ENCODE measurements at places on chromosomes 13 and 19.
A peak's percentile ranks its signal among the peaks of the same experiment; 100 is the strongest.

- DNase-seq, result peak; percentile 49
These were observed 347.2 kb downstream of the ZNF536 start for GRCh38 chr19:30719189-30719998.

GRCh38 chr13:100106005-100106404 lies 17.1 kb downstream of the PCCA start:
- DNase-seq, result no peak

DNA sequence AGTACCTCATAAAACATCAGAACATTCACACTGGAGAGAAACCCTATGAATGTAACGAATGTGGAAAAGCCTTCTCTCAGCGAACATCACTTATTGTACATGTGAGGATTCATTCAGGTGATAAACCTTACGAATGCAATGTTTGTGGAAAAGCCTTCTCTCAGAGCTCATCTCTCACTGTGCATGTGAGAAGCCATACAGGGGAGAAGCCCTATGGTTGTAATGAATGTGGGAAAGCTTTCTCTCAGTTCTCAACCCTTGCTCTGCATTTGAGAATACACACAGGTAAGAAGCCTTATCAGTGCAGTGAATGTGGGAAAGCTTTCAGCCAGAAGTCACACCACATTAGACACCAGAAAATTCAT lies 22.0 kb downstream of the ZNF146 start:
- no peak for DNase-seq

- peak; percentile 94 for DNase-seq
These were observed 10.3 kb downstream of the GJB6 start for GRCh38 chr13:20221772-20222171.

DNA sequence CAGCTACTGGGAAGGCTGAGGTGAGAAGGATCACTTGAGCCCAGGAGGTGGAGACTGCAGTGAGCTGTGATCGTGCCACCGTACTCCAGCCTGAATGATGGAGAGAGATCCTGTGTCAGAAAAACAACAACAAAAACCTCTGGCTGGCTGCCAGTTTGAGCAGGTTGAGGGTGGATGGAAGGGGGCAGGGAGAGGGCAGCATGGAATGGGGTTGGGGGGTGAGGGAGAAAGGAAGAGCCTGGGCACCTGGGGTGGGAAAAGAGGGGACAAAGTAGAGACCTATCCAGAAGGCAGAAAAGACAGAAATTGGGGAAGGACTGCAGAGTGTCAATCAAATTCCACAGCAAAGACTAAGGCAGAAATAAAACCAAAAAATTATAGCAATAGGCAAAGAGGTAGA lies 4.7 kb downstream of the SLC1A5 start:
- DNase-seq, result no peak

DNA sequence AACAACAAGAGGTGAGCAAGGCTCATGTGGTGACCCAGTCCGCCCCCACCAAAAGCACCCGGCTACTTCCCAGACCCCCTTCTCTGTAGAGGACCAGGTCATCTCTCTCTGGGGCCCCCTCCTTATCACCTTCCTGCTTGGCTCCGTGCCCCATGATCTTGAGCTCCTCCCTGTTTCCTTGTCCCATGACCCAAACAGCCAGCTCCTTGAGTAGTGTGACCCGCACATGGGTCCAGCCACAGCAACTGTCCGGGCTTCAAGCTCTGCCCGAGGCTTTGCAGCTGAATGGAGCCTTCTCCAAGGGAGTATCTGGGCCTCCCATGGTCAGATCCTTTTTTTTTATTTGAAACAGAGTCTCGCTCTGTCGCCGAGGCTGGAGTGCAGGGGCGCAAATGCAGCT lies 61.8 kb downstream of the MYO9B start:
- DNase-seq, result no peak

GRCh38 chr13:97005625-97006262 lies 11.5 kb upstream of the OXGR1 start:
- no peak for DNase-seq

- no peak for DNase-seq
These were observed 206.0 kb downstream of the TDRD3 start for GRCh38 chr13:60603049-60603448.

DNA sequence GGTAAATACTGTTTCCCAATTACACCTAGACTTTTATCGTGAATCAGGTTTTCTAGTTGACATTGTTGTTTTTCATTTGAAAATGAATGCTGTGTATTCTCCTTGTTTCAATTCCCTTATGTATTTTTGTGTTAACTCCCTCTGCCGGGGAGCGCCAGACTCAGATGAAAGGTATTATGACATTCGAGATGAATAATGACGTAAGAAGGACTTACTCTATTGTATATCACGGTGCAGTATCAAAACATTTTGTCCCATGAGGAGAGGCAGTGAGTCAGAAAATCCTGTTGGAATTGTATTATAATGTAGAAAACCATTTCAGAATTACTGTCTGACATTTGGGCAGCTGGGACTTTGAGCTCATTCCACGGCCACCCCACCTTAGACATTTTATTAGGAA lies 61.6 kb downstream of the LRCH1 start:
- DNase-seq, result peak; percentile 34

DNA sequence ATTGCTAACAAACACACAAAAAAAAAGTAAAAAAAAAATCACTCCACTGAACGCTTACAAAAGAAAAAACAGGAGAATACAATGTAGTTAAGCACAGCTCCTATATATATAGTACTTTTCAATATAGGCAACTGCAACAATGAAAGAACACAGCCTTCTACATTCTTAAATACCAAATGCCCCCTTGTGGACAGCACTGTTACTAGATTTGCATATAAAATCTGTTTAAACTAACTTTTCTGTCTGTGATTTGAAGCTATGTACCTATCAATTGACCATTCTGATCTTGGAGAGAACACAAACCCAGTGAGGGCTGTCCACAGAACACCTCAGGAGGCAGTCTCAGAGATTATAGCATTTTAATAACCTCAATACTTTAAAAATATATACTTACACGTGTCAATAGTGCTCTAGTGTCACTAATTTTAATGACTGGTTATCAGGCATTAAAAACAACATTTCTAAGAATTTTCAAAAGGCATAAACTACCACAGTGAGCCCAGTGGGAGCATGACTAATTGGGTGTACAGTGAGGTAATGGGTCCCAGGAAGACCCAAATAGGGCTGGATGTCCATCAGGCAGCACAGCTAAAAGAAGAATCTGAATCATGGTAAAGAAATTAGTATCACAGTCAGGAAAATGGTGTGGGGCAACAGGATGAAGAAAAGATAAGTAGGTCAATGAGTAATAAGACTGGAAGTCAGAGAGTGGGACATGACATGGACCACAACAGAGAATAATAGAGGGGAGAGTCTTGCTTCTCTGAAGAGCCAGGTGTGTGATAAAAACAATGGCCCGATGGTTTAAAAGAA lies 22.2 kb downstream of the CCDC169 start:
- peak; percentile 74 for DNase-seq

- DNase-seq, result no peak
These were observed 13.0 kb downstream of the ARHGEF1 start for GRCh38 chr19:41895745-41896580.

Data from suppressor macrophage treated with lipopolysaccharide for 1 hour (primary cell).